ENCODE measurements at places on chromosomes 11 and 22.
A peak's percentile ranks its signal among the peaks of the same experiment; 100 is the strongest.

GRCh38 chr22:49693416-49693815, 134.3 kb downstream of the BRD1 start:
- no peak for DNase-seq

GRCh38 chr22:37267135-37267587, 15.1 kb upstream of the CYTH4 start:
- peak; percentile 30 for DNase-seq

DNA sequence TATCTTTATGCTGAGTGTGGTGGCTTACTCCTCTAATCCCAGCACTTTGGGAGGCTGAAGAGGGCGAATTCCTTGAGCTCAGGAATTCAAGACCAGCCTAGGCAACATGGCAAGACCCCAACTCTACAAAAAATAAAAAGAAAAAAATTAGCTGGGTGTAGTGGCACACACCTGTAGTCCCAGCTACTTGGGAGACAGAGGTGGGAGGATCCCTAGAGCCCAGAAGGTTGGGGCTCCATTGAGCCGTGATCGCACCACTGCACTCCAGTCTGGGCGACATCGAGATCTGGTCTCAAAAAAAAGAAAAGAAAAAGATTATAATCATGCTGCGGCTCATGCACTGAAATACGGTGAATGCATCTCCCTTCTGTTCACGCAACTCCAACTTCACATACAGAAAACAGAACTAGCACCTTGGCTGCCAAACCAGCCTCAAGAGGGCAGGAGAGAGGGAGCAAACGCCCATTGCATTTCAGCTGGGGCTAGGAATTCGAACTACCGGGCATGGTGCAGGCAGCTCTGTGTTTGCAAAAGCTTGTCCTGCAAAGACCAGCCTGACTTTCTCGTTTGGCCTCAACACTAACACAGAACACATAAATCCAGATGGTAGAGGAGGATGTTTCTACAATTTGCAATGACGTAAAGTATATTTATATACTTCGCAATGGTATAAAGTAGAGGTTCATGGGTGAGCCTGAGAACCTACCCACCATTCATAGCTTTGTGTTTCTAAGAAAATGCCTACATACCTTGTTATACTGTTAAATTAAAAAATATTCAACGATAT, 6.3 kb upstream of the SYNGR1 start:
- peak; percentile 15 for DNase-seq

GRCh38 chr22:46465345-46465720, 72.1 kb downstream of the CELSR1 start:
- no peak for DNase-seq

GRCh38 chr22:42976217-42976933, 38.6 kb downstream of the PACSIN2 start:
- no peak for DNase-seq

GRCh38 chr11:109821511-109821910, 271.7 kb upstream of the ZC3H12C start:
- DNase-seq: no peak
